ENCODE measurements at places on chromosomes 16 and 17. TPM values are rescaled to one million over a fixed set of nuclear protein-coding genes. Genes with fewer than 3 reads are reported as not detected.

PPM1E gene
- total RNA-seq: not detected

DPEP2 gene
- total RNA-seq: 12.4 TPM

TBC1D3I gene
- total RNA-seq: 0.80 TPM

DNA sequence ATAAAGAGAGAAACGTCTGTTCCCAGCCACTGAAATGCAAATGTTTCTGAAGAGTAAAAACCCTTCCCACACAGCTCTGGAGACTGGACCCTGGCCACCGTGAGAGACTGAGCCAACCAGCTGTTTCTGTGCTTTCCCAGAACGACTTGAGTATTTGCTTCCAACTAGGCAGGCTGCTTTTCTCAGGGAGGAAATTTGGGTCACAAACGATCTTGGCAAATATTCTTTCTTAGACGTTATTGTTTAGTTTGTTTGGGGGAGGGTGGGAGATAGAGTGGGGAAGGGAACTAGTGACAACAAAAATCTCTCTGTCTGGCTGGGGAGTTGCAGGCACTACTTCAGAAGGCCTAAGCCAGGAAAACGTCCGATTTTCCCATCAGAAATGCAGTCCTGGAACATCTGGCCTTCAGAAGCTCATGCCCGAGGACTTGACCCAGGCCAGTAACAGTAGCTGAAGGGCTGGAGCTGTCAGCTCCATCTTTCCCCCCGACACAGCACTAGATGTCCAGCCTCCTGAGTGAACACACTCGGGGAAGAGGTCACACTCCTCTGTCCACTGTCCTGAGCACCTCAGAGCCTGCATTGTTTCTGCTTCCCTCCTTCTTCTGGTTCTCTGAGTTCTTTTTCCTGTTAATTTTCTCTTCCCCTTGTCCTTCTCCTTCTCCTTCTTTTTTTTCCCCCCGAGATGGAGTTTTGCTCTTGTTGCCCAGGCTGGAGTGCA lies 4.0 kb downstream of the CCDC92B start:
- DNase-seq: no peak

DNA sequence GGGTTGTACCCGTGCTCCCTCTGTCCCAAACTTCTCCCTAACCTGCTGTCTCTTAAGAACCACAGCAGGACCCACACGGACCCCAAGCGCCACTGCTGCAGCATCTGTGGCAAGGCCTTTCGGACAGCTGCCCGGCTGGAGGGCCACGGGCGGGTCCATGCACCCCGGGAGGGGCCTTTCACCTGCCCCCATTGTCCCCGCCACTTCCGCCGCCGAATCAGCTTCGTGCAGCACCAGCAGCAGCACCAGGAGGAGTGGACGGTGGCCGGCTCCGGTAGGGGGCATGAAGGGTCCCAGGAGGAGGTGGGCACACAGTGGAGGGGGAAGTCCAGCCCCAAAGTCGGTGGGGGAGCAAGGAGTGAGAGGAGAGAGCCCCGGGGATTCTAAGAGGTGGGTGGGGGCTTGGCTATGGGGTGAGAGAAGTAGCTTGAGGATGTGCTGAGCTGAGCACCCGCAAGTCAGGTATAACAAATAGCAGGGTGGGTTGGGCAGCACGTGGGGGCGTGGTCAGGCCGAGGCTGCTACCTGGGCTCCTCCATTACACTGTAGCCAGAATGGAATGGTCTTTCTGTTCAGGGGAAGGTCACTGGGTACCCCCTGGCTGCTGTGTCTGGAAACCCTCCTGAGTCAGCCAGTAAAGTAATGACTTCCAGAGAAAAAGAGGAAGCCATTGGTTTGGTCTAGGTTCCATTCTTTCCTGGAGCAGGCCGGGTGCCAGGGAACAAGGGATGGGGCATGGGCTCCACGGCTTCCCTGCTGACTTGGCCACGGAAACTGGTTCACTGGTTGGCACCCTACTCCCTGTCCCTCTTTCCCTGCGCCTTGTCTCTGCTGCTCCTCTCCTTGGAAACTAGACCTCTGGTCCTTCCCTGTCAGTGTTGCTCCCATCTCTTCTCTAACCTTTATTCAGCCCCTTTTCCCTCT lies 7.1 kb downstream of the PRSS53 start:
- DNase-seq: no peak

GRCh38 chr17:46020023-46020761 lies 21.1 kb downstream of the STH start:
- no peak for DNase-seq

DNA sequence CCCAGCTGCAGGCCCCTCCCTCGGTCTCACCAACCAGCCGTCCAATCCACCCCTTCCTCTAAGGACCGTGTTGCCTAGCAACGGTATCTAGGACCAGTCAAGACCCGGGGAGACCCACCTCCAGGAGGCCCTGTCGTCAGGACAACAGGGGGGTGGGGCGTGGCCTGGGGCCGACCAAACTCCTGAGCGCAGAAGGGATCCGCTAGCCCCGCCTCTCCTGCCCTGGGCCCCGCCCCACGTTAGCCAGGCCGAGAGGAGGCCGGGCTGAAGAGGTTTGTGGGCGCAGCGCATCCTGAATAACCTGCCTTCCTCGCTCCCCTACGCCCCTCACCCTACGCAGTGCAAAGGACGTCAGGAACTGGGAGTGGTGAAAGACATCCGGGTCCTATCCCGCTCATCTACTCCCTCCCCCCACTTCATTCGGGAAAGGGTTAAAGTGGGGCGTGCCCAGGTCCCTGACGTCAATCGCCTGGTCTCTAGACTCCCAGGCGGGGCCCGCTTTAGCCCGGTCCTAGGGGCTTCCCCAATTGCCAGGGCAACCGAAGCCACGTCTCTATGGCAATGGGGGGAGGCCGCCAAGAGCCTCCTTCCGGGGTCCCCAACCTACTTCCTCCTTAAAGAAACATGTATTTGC lies 14.7 kb downstream of the DLG4 start:
- peak; percentile 96 for DNase-seq

- no peak for DNase-seq
Observed at GRCh38 chr16:61654962-61655361, 381.3 kb downstream of the CDH8 start.

GRCh38 chr16:31472709-31473203 lies 804 bp downstream of the TGFB1I1 start:
- DNase-seq: peak; percentile 41

DNA sequence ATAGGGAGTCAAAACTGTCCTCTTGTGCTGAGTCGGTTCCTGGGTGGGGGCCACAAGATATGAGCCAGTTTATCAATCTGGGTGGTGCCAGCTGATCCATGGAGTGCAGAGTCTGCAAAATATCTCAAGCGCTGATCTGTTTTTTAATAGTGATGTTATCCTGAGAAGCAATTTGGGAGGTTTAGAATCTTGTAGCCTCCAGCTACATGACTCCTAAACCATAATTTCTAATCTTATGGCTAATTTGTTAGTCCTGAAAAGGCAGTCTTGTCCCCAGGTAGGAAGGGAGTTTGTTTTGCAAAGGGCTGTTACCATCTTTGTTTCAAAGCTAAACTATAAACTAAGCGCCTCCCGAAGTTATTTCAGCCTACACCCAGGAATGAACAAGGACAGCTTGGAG lies 1.7 kb downstream of the TSPAN10 start:
- DNase-seq: no peak

- no peak for DNase-seq
Observed at GRCh38 chr17:70238646-70239045, 69.3 kb downstream of the KCNJ2 start.

DNA sequence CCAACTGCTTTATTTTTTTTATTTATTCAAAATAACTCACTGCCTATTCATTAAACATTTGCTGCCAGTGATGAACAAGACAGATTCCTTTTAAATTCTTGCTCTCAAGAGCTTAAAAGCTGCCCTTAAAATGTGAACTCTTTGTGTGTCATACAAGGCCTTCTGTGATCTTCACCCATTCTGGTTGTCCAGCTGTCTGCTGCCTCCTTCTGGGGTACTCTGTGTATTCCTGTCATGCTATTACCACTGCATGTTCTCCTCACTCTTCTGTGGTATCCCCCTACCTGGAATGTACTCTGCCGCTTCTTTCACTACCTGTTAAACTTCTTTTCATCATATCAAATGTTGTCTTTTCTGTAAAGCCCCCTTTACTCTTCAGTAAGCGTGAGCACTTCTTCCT lies 165.8 kb downstream of the CHD9 start:
- no peak for DNase-seq
